ENCODE measurements at places on chromosomes 13 and 19. TPM values are rescaled to one million over a fixed set of nuclear protein-coding genes. Genes with fewer than 3 reads are reported as not detected.

The ZNF560 gene
- polyA plus RNA-seq = 2.1 TPM

The UHRF1 gene
- 6.1 TPM for polyA plus RNA-seq

The KLK11 gene
- not detected for polyA plus RNA-seq

The JUND gene
- 67.8 TPM for polyA plus RNA-seq

The SCN1B gene
- 5.8 TPM for polyA plus RNA-seq

The PSG3 gene
- polyA plus RNA-seq = 0.15 TPM

The C19orf81 gene
- polyA plus RNA-seq = not detected

The ANGPTL4 gene
- polyA plus RNA-seq = 1.3 TPM

The ZNF583 gene
- polyA plus RNA-seq = 4.5 TPM

The THSD1 gene
- polyA plus RNA-seq = 7.9 TPM

The RUVBL2 gene
- polyA plus RNA-seq = 107 TPM

GRCh38 chr13:80334597-80335260, 6.2 kb downstream of the SPRY2 start:
- DNase-seq = no peak

- no peak for DNase-seq
These were observed 10.8 kb upstream of the CEACAM1 start for GRCh38 chr19:42538841-42539709.

DNA sequence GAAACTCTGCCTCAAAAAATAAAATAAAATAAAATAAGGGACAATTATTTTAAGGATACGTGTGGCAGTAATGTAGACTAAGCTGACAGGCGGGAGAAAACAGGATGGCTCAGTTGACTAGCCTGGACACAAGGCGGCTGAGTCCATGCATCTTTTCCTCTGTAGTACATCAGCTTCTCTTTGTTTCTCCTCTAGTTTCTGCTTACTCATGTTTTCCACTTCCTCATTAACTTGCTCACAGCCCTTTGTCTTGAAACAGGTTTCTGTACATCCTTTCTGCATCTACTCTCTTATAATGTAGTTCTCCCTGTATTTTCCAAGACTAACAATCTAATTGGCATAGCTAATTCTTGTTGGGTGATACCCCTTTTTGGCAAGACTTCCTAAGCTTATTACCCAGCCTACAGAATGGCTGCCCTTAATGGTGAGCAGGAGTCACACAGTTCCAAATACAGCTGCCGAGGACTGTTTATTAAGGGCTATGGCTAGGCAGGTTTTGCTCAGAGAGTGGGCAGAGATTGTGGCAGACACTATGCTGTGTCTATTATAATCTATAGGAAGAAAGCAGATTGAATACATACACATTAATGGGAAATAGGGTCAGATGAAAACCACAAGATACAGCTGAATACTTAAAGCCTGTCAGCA, 58.7 kb upstream of the KLF5 start:
- no peak for DNase-seq

DNA sequence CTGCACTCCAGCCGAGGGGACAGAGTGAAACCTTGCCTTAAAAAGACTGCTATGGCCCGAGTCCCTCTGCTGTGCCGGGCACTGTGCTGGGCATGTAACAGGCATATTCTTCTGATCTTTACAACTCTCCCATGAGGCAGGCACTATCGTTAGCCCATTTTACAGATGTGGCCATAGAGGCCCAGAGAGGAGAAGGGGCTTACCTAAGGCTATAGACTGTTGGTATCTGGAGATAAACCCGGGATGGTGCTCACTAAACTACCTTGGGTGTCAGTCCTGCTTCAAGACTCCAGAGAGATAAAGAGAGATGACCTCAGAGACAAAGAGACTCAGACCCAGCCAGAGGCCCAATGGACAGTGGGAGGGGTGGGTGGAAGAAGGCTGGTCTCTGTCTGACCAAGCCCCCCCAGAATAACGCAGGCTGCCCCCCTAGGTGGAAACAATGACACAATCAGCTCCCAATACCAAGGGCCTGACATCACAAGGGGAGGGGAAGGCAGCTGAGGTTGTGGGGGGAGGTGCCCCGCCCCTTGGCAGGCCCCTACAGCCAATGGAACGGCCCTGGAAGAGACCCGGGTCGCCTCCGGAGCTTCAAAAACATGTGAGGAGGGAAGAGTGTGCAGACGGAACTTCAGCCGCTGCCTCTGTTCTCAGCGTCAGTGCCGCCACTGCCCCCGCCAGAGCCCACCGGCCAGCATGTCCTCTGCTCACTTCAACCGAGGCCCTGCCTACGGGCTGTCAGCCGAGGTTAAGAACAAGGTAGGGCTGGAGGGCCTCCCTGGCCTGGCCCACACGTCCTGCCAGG, at the start of gene CNN1:
Gene CNN1 (plus strand): TSS at position 620 of the 805 bp plus-strand sequence. CDS start 77 bp downstream, at position 697.
- peak; percentile 74 for DNase-seq

- no peak for DNase-seq
These were observed 586.4 kb downstream of the LMO7 start for GRCh38 chr13:76222511-76222910.

- DNase-seq = no peak
These were observed 4.8 kb downstream of the PIAS4 start for GRCh38 chr19:4012092-4012974.

GRCh38 chr13:112726016-112726767, 36.4 kb downstream of the ATP11A start:
- no peak for DNase-seq

DNA sequence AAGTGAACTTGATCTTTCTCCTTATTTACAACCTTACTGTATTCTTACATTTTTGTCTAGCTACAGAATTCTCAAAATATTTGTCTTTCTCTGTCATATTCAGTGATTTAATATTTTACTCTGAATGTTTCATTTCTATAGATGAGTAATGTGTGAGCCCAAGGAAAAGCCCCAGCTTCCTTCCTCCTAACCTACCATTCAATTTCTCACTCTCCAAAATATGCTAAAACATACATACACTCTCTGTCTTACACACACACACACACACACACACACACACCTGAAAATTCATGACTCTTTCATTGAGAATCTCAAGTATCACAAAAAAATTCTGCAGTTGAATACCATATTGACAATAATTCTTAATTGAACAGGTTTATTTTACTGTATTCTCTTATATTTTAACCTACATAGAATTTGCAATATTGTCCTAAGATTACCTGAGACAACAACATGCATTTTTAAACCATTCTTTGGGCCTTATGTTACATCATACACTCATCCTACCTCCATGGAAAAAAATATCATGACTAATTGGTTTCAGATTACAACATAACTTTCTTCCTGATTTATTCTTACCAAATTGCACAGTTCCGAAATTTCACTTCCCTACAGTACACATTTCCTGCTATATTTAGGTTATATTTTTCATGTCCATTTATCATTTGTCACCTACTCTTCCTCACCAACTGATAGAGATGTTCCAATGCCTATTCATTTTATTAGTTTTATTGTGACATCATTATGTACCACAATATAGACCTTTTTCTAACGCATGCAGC, 1965.6 kb upstream of the PCDH20 start:
- no peak for DNase-seq

- no peak for DNase-seq
These were observed 721.9 kb upstream of the SLC10A2 start for GRCh38 chr13:103788061-103788652.

DNA sequence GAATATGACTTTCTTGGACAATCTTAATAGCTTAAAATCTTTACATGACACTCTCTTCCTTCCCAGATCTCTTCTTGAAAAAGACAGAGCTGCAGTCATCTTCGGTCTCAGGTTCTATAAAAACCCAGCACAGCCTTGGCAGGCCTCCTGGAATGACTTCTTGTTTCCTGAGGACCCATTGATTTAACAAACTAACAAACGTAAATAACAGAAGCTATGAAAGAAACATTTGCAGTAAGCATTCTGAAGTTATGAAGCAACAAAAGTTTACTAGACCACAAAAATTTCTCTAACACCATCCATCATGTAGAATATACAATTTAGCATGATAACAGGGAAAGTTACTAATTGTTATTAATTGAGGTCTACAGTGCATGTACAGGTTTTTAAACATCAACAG, 62.8 kb upstream of the STARD13 start:
- peak; percentile 65 for DNase-seq

GRCh38 chr13:24505256-24505655, 7.3 kb downstream of the PARP4 start:
- DNase-seq = no peak

DNA sequence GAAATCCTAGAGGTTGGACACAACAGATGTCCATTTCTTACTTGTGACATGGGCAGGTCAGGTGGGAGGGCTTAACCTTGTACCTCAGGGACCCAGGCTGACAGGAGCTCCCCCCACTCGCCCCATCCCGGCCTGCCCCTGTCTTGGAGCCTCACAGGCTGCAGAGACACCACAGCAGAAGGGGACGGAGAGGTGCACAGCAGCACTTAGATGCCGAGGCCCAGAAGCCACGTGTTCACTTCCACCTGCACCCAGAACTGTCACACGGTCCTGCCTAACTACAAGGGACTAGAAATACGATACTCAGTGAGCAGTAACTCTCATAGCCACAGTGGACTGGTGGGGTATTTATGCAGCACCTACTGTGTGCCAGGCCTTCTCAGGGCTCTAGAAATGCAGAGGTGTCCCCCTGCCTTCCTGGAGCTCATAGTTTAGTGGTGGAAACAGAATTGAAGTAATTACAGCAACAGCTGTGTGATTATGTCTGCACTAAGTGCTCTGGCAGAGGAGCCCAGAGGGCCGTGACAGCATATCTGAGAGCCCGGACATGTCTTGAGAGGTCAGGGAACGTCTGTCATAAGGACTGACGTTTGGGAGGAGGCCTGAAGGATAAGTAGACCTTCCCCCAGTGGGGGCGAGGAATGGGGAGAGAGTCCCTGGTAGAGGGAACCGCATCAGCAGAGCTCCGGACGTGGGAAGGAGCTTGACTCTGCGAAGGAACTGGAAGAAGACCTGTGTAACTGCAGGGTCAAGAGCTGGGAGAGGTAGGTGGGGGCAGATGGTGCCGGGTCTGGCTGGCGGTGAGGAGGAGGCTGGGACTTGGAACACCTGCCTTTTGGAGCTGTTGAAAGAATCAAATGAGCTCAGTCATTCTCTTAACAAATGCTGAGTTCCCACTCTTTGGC, 130.0 kb downstream of the SIPA1L3 start:
- DNase-seq = no peak

DNA sequence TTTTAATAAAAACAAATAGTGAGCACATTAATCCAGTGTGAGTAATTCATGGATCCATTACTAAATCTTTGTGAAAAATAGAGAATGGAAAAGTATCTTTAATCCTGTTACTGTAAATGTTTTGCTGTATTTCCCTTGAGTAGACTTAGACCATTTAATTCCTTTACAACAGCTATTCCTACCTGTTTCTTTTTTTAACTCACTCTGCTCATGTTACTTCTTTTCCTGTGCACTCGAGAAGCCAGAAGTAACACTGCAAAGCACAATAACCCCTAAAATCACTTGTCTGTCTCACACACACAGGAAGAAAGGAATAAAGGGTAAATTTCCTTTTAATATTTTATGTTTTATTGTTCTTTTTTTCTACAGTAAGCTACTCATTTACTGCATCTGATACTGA, 244.3 kb downstream of the SHISA2 start:
- no peak for DNase-seq

DNA sequence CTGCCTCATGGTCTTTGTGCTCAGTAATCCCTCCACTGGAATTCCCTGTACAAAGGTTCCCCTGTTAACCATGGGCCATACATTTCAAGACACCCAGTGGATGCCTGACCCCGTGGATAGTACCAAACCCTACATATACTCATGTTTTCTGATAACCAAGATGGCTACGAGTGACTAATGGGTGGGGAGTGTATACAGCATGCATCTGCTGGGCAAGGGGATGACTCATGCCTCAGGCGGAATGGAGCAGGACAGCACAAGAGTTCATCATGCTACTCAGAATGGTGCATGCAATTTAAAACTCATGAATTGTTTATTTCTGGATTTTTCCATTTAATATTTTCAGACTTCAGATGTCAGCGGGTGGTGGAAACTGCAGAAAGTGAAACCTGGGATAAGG, 13.3 kb upstream of the FGF9 start:
- DNase-seq = peak; percentile 50

DNA sequence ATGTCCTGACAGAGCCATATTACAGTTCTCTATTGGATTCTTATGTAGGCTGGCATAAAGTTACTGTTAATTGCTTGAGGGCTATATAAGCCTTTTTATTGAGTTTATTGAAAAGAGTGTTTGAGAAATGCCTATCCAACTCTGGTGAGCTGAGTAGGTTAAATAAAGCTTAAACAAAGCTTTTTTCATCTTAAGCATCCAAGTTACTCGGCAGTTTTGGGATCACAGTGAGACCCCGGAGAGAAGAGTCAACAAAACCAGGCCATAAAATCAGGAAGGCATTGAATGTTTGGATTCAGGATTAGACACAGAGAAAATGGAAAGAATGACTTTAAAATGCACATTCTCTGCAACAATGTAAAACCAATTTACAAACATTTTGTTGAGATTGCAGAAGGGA, 588.5 kb downstream of the DACH1 start:
- no peak for DNase-seq

DNA sequence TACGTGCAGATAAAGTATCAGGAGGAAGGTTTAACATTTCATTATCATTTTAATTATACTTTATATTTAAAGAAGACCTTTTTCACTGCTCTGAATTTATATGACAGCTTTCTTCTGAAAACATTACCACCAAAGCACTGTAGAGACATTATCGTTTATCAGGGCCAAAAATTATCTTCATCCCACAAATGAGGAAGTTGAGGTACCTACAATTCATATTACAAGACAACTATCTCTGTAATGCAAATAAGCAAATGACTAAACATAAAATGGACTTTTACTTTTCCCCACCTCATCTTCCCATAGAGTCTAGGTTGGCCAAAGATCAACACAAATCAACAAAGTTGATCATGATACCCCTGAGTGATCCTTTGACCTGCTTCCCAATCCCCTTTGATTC, 30.9 kb upstream of the SMAD9 start:
- DNase-seq = no peak

- no peak for DNase-seq
These were observed 3.1 kb downstream of the ANKRD24 start for GRCh38 chr19:4185413-4186086.

GRCh38 chr13:99425485-99426341, 75.6 kb upstream of the TM9SF2 start:
- DNase-seq = no peak

All from AG04450 (cell line).